ENCODE measurements at places on chromosomes 1 and 21. TPM values are rescaled to one million over a fixed set of nuclear protein-coding genes. Genes with fewer than 3 reads are reported as not detected.

The TMEM79 gene
- total RNA-seq: 4.8 TPM

The SEC16B gene
- 0.54 TPM for total RNA-seq

The EFNA1 gene
- total RNA-seq: 21.3 TPM

The SMCP gene
- not detected for total RNA-seq

The F3 gene
- 0.27 TPM for total RNA-seq

The ZFP69B gene
- 1.1 TPM for total RNA-seq

The PCSK9 gene
- total RNA-seq: under 0.01 TPM

The C1orf210 gene
- total RNA-seq: under 0.01 TPM

The RAB7B gene
- 2.7 TPM for total RNA-seq

The PPM1J gene
- under 0.01 TPM for total RNA-seq

The CEP85 gene
- 29.4 TPM for total RNA-seq

The BRDT gene
- total RNA-seq: not detected

The CYP4A22 gene
- under 0.01 TPM for total RNA-seq

The ANXA9 gene
- total RNA-seq: 0.54 TPM

The SERTAD4 gene
- not detected for total RNA-seq

The OR2M2 gene
- total RNA-seq: 0.27 TPM

The RIMS3 gene
- 1.9 TPM for total RNA-seq

The ANGPTL3 gene
- not detected for total RNA-seq

GRCh38 chr1:12580054-12580887 is 37.7 kb downstream of the DHRS3 start:
- no peak for DNase-seq

- peak; percentile 18 for DNase-seq
Measured at GRCh38 chr1:201376464-201377374, 761 bp downstream of the TNNT2 start.

DNA sequence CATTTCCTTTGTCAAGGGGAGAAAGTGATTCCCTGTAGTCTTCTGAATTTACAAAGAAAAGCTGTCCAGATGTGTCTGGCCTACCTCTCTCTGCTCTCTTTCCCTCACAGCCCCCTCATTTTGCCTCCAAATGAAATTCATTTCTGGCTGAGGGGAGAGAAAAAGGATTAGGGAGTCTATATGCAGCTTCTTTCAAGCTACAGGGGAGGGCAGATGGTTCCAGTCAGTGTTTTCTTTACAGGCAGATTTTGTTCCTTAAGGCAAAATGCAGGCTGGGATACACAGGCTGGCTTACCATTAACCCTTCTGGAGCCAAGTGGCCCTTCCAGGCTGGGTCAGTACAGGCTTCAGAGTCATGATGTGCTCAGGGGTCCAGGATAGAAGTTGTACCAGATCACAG is 198.1 kb upstream of the USP24 start:
- DNase-seq: no peak

DNA sequence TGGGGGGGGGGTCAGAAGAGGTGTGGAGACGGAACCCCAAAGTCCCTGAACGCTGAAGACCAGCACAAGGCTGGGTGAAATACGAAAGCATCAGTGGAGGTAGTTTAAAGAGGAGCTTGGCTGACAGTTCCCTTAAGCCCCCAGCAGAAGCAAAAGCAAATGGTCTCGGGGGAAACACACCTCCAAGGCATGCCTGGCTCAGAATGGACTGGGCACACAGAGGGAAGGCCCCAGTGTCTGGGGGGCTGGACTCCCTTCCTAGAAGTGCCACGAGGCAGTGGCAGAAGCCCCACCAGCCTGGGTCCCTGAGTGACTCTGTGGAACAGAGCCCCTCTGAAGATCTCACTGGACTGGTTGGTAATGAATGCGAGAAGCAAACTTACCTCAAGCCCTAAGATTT is 43.9 kb downstream of the UBE2G2 start:
- DNase-seq: no peak

GRCh38 chr1:227558732-227559262 is 4.6 kb upstream of the ZNF678 start:
- DNase-seq: no peak

DNA sequence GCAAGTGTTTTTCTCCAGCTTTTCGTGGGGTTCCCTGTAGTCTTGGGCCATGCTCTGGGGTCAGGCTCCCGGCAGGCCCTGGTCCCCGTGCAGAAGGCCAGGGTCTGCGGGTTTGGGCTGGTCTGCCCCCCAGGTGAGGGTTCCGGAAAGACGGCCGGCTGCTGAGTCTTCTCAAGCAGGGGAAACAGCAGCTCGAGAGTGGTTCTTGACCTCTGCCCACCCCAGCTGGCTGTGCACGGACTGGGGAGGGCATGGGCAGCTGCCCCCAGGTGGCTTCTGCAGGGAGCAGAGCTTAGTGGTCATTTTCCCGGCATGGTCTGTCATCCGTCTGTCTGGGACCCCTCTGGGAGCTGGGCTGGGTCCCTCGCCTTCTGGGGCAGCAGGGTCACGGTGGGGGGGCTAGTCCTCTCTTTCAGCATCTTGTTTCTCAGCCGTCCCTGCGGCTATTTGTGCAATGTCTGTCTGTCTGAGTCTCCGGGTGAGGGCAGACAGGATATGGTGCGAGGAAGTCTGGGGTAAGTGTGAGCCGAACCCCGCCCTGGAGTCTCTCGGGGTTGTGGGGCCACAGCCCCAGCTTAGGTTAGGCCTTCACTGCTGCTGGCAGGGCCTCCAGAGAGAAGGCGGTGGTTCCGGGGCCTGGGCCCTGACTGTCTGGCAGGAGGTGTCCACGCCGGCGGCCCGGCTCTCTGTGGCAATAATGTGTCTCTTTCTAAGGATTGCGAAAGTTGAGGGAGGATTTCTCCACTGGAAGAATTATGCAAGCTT is 6.1 kb downstream of the SKI start:
- DNase-seq: peak; percentile 76

GRCh38 chr21:14547834-14548513 is 1.9 kb upstream of the SAMSN1 start:
- no peak for DNase-seq

- DNase-seq: no peak
Measured at GRCh38 chr1:153534925-153535241, 908 bp downstream of the S100A6 start.

GRCh38 chr1:64624808-64625207 is 120.1 kb upstream of the RAVER2 start:
- no peak for DNase-seq

DNA sequence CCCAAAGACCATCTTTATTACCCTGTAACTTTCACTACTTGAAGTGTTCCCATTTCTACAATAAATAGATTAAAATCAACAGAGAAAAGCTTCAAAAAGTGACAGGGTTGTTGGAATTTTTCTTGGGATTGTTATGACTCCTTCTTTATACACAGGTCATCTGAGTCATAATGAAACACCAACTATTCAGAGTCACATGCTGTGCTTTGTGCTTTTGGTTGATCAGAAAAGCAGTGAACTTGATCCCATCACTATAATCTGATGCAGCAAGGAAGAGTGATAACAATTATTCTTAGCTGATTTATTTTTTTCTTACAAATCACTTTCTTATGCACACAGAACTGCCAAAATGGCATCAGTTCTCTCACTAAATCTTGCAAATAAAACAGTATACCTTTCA is 422.9 kb downstream of the PTBP2 start:
- DNase-seq: no peak

GRCh38 chr1:235866205-235866912 is at the start of gene LYST:
TSS of gene LYST (minus strand) at chr1:235866906. CDS start at chr1:235830417, 36,489 bp downstream.
- peak; percentile 64 for DNase-seq

DNA sequence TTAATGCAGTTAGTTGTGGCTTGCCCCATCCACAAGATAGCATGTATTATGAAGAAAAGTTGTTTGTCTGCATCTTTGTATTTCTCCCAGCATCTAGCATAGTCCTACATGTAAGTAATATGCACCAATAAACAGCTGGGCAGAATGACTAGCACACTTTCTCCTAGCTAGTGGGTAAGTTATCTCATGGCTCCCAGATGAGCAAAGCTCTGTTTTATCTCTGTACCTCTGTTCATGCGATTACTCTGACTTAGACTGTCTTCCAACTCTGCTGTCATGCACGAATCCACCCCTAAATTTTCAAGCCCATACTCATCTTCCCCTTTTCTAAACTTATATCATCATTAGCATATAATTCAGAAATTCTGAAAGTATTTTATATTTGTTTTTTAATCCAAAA is 37.5 kb upstream of the KCTD3 start:
- no peak for DNase-seq

DNA sequence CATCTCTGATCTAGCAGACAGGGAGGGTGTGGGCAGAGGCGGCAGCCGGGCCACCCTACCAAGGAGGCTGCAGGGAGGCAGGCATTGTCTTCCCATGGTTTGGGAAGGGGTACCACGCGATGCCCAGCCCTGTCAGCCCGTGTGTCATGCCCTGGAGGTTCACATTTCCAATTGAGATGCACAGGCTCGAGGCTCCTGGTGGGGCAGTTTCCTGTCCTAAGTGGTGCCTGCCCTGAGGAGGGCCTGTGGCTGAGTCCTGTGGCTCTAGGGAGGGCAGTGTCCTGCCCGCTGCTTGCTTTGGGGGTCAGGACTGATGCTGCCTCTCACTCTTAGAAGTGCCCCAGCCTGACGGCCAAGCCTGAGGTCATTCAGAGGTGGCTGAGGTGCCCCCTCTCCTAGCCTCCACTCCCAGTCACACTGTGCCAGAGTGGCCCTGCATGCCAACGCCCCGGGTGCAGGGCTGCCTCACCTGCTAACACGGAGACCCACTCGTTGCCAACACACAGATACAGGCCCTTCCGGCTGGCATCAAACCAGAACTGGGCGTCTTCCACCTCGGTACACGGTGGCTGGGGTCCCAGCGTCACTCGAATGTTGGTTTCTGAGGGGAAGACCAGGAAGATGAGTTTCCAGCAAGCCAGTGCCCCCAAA is 11.9 kb downstream of the KRTAP10-1 start:
- DNase-seq: no peak

DNA sequence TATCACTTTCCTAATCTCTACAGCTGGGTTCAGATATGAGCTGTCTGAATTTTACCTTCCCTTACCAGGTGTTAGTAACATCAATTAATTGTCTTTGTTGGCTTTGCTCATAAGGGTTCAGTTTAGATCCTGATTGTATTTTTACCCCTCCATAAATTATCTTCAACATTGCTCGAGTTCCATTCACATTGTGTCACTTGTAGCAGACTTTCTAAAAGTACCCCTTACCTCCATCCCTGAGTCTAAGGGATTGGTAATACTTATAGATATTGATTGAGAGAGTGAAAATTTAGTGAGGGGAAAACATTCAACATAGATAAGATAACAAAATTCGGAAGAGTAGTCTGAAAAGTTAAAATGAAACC is 7.3 kb downstream of the RASAL2 start:
- no peak for DNase-seq

GRCh38 chr1:16925635-16926490 is 4.1 kb downstream of the CROCC start:
- no peak for DNase-seq

GRCh38 chr1:66137235-66137634 is 344.5 kb downstream of the PDE4B start:
- DNase-seq: peak; percentile 22

- DNase-seq: no peak
Measured at GRCh38 chr1:3776231-3776961, 3.8 kb downstream of the SMIM1 start.

GRCh38 chr1:116737855-116738321 is 16.3 kb upstream of the CD2 start:
- peak; percentile 37 for DNase-seq

GRCh38 chr1:163823017-163823416 is 501.3 kb downstream of the NUF2 start:
- no peak for DNase-seq

GRCh38 chr1:211736351-211736915 is 61.0 kb upstream of the NEK2 start:
- DNase-seq: no peak

GRCh38 chr1:230753191-230753585 is 6.0 kb downstream of the CAPN9 start:
- DNase-seq: no peak

GRCh38 chr1:64838486-64838885 is 93.6 kb downstream of the RAVER2 start:
- DNase-seq: no peak

DNA sequence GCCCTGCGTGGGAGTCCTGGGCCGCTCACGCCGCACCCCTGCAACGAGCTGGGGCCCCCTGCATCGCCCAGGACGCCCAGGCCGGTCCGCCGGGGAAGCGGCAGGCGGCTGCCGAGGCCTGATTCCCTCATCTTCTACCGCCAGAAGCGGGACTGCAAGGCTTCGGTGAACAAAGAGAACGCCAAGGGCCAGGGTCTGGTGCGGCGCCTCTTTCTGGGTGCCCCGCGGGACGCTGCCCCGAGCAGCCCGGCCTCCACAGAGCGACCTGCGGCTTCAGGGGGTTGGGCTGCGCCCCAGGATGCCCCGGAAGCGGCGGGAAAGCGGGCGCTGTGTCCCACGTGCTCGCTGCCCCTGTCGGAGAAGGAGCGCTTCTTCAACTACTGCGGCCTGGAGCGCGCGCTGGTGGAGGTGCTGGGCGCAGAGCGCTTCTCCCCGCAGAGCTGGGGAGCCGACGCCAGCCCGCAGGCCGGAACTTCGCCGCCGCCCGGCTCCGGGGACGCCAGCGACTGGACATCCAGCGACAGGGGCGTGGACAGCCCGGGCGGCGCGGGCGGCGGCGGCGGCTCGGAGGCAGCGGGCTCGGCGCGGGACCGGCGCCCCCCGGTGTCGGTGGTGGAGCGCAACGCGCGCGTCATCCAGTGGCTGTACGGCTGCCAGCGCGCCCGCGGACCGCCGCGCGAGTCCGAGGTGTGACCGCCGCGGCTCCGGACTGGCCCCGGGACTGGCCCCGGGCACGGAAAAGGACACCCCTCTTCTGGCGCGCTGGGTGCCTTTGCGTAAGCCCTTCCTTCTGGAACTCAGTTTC is 2.7 kb downstream of the FAM110D start:
- no peak for DNase-seq

- DNase-seq: peak; percentile 96
Measured at GRCh38 chr21:29238967-29239290, 59.8 kb upstream of the BACH1 start.

- DNase-seq: no peak
Measured at GRCh38 chr1:169874229-169874628, 19.5 kb downstream of the SCYL3 start.

DNA sequence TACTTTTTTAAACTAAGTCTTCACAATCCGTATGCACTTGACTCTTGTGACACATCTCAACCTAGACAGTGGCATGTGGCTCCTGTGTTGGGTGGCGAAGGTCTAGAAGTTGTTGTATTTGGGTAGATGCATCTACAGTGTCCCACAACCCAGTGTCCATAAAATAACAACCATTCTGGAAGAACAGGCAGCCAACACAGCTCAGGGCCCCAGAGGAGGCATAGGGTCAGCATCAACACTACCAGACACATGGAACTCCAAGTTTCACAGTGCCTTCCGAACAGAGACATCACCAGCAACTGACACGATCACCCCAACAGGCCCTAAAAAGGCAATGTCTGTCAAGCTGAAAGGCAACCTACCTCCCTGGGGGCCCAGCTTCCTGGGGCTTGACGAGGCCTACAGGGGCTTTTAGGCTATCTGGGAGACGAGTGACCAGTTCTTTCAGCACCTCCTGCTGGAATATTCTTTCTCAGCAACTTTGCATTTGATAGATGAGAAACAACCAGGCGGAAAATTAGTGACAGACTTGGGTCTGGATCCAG is 5.6 kb downstream of the SH3BP5L start:
- DNase-seq: no peak

- no peak for DNase-seq
Measured at GRCh38 chr1:219774386-219774785, 154.0 kb downstream of the SLC30A10 start.

GRCh38 chr1:204343802-204344201 is 15.9 kb downstream of the PLEKHA6 start:
- DNase-seq: no peak
